ENCODE measurements at places on chromosomes 16 and 17. TPM values are rescaled to one million over a fixed set of nuclear protein-coding genes. Genes with fewer than 3 reads are reported as not detected.

The PSME3IP1 gene
- total RNA-seq: 70.5 TPM

- H3K4me3 ChIP-seq: no peak overlapping the region
- no peak for DNase-seq
- H3K4me1 ChIP-seq: peaks cover 47% of the 10 kb centered on the region
- H3K27me3 ChIP-seq: no peaks in the 10 kb centered on the region
Measured at GRCh38 chr17:81324851-81325713, 30.0 kb upstream of the SLC38A10 start.

GRCh38 chr16:12142157-12142556 lies 165.6 kb downstream of the SNX29 start:
- H3K36me3 ChIP-seq: no peaks in the 10 kb centered on the region
- H3K27me3 ChIP-seq: no peaks in the 10 kb centered on the region
- H3K27ac ChIP-seq: no peak overlapping the region
- DNase-seq: no peak
- H3K4me1 ChIP-seq: no peaks in the 10 kb centered on the region
- no peak overlapping the region for H3K4me3 ChIP-seq

DNA sequence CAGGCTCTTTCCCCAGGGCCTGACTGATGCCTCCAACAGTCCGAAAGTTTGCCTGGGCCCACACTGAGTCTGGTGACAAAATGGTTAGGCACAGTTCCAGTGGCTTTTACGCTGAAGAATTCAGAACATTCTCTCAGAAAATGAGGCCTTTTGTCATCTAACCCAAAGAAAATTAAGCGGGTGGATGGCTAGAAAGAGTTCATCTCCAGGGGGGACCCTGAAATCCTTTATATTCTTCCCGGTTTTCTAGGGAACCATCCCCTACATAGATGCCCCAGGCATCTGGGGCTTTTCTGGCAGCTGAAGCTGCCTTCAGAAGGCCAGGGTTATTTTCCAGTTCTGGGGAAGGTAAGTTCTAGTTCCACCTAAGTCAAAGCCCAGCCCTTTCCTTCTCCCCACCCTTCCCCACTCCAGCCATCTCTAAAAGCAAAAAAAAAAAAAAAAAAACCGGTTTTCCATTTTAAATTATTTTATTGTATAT lies 2.2 kb downstream of the RASD1 start:
- no peak overlapping the region for H3K4me3 ChIP-seq
- H3K27me3 ChIP-seq: no peaks in the 10 kb centered on the region
- no peak for DNase-seq
- peaks cover 34% of the 10 kb centered on the region for H3K4me1 ChIP-seq
- no peaks in the 10 kb centered on the region for H3K36me3 ChIP-seq

DNA sequence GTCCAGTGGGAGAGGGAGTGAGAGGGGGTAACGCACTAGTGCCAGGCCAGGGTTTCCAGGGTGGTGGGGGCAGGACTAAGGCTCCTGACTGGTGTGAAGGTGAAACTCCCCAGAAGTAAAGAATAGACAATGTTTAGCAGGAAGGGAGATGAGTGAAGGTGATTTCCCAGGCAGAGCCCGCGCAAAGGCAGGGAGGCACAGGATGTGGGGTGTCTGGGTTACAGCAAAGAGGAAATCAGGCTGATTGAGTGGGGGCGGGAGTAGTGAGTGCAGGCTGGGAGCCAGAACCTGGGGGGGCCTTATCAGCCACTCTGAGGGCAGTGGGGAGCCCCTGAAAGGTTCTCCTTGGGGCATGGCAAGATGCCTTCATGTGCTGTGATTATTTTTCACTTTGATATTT lies 167.5 kb downstream of the UTP18 start:
- H3K4me1 ChIP-seq: no peaks in the 10 kb centered on the region
- no peak for DNase-seq
- no peaks in the 10 kb centered on the region for H3K36me3 ChIP-seq
- H3K27me3 ChIP-seq: no peaks in the 10 kb centered on the region
- H3K27ac ChIP-seq: no peak overlapping the region
- H3K4me3 ChIP-seq: no peak overlapping the region

DNA sequence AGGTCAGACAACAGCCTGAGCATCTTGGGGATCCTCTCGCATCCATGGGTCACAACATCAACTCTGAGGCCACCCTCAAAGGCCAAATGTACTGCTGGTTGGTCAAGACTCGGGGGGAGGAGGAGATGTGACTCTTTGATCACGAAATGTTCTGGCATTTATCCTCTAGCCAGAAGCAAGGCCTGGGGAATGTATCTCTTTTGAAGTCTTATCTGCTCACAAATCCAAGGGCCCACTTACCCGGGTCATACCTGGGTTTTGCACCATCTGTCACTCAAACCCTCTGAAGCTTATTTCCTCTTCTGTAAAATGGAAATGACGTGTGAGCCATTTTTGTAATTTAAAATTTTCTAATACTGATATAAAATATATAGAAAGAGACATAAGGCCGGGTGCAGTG lies 13.2 kb downstream of the CA7 start:
- no peaks in the 10 kb centered on the region for H3K4me1 ChIP-seq
- H3K27ac ChIP-seq: no peak overlapping the region
- H3K36me3 ChIP-seq: no peaks in the 10 kb centered on the region
- H3K27me3 ChIP-seq: no peaks in the 10 kb centered on the region
- no peak for DNase-seq

DNA sequence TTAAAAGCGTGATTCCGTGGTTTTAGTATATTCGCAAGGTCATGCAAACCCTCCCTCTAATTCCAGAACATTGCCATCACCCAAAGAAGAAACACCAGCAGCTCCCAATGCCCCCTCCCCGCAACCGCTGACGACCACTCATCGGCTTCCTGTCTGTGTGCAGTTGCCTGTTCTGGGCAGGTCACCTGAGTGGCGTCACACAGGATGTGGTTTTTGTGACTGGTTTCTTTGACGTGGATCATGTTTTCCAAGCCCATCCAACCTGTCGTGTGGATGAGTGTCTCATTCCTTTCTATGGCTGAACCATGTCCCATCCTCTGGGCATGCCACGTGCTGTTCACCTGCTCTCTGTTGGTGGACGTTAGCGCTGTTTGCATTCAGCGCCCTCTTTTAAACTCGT lies 8.2 kb upstream of the ATP2C2 start:
- no peak for DNase-seq
- no peaks in the 10 kb centered on the region for H3K36me3 ChIP-seq
- H3K4me1 ChIP-seq: peaks cover 9% of the 10 kb centered on the region
- no peaks in the 10 kb centered on the region for H3K27me3 ChIP-seq
- no peak overlapping the region for H3K4me3 ChIP-seq

The TTLL6 gene
- total RNA-seq: 0.49 TPM

The TP53TG3F gene
- total RNA-seq: not detected

The CCL2 gene
- total RNA-seq: 15.2 TPM

GRCh38 chr17:74241847-74242246 lies 28.5 kb downstream of the TTYH2 start:
- no peaks in the 10 kb centered on the region for H3K36me3 ChIP-seq
- no peak for DNase-seq
- no peaks in the 10 kb centered on the region for H3K27me3 ChIP-seq
- H3K4me3 ChIP-seq: no peak overlapping the region
- no peaks in the 10 kb centered on the region for H3K4me1 ChIP-seq
- no peak overlapping the region for H3K27ac ChIP-seq

The MSRB1 gene
- total RNA-seq: 53.0 TPM

The CLEC19A gene
- total RNA-seq: not detected

The ACSM2A gene
- total RNA-seq: not detected

- peaks cover 19% of the 10 kb centered on the region for H3K4me1 ChIP-seq
- H3K27me3 ChIP-seq: no peaks in the 10 kb centered on the region
- no peak for DNase-seq
- no peak overlapping the region for H3K4me3 ChIP-seq
- H3K27ac ChIP-seq: peak overlapping the region; percentile 27
Measured at GRCh38 chr17:17886226-17886625, 49.4 kb upstream of the SREBF1 start.

DNA sequence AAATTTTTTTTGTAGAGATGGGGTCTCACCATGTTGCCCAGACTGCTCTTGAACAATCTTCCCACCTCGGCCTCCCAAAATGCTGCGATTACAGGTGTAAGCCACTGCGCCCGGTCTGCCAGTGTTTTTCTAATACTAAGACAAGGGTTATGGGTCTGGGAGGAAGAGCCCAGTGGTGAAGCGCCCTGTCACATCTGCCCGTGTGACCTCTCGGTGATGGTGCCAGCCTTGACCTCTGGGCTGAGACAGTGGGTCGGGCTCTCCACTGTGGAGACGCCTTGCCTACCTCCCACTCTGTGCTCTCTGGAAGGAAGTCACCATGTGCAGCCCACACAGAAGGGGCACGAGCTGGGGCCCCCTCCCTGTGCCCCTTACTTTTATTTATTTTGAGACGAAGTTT lies 5.1 kb upstream of the BAIAP2 start:
- no peak overlapping the region for H3K4me3 ChIP-seq
- no peak overlapping the region for H3K27ac ChIP-seq
- peaks cover 36% of the 10 kb centered on the region for H3K4me1 ChIP-seq
- peaks cover 4% of the 10 kb centered on the region for H3K36me3 ChIP-seq
- H3K27me3 ChIP-seq: peaks cover 4% of the 10 kb centered on the region

DNA sequence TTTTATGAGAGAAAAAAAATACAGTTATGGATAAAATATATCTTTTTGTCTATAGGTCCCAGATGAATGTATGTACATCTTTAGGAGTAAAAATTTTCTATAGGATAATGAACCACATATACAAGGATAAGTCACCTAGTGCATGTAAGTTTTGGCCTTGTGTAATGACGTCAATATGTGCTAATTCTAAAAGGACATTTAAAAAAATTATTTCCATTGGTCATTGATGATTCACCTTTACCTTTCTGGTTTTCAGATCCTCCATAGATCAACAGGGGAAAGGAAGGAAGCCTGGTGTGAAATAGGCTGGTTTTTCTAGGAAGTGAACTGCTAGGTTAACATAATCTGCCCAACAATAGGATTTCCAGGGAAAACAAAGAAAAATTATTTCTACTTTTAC lies 684.3 kb upstream of the SOX9 start:
- no peak overlapping the region for H3K4me3 ChIP-seq
- no peaks in the 10 kb centered on the region for H3K36me3 ChIP-seq
- no peak overlapping the region for H3K27ac ChIP-seq
- H3K4me1 ChIP-seq: no peaks in the 10 kb centered on the region
- no peak for DNase-seq

GRCh38 chr17:64315032-64315490 lies 52.0 kb upstream of the TEX2 start:
- peak; percentile 95 for DNase-seq
- H3K36me3 ChIP-seq: no peaks in the 10 kb centered on the region
- H3K4me1 ChIP-seq: peaks cover 10% of the 10 kb centered on the region

The TBC1D28 gene
- total RNA-seq: not detected

The EIF1 gene
- 204 TPM for total RNA-seq

DNA sequence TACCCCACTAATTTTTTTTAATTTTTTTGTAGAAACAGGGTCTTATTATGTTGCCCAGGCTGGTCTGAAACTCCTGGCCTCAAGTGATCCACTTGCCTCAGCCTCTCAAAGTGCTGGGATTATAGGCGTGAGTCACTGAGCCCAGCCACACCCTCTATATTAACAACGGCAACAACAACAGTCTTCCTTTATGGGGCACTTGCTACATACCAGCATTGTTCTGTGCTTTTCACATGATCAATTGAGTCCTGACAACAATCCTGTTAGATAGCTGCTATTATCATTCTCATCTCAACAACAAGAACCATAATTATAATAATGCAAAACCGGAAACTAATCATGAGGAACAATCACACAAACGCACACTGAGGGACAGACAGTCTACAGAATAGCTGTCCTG lies 12.6 kb upstream of the ARL5C start:
- no peak overlapping the region for H3K4me3 ChIP-seq
- DNase-seq: no peak
- H3K27ac ChIP-seq: peak overlapping the region; percentile 33
- H3K36me3 ChIP-seq: no peaks in the 10 kb centered on the region
- H3K4me1 ChIP-seq: no peaks in the 10 kb centered on the region
- H3K27me3 ChIP-seq: no peaks in the 10 kb centered on the region

- DNase-seq: no peak
- H3K27ac ChIP-seq: peak overlapping the region; percentile 67
- H3K4me1 ChIP-seq: peaks cover 70% of the 10 kb centered on the region
- no peaks in the 10 kb centered on the region for H3K27me3 ChIP-seq
- H3K4me3 ChIP-seq: peak overlapping the region; percentile 1
- H3K36me3 ChIP-seq: no peaks in the 10 kb centered on the region
Measured at GRCh38 chr16:53080345-53081031, 25.7 kb downstream of the CHD9 start.

DNA sequence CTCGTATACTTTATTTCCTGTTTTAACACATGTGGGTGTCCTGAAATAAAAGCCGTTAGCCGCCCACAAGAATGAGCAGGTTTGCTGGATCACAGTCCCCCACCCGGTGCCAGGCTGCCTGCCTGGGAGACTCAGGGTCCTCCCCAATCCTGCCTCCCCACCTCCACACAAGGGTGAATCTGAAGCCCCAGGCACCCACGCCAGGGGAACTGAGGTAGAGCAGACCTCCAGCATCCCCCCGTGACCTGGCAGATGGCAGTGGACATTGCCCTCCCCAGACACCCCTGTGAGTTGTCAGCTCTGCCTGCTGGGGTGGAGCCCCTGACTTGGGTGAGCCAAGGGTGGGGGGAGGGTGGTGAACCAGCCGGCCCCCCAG lies 114.8 kb downstream of the METRNL start:
- DNase-seq: no peak
- H3K4me1 ChIP-seq: peaks cover 78% of the 10 kb centered on the region
- peak overlapping the region; percentile 93 for H3K27ac ChIP-seq
- H3K36me3 ChIP-seq: no peaks in the 10 kb centered on the region
- H3K27me3 ChIP-seq: no peaks in the 10 kb centered on the region

DNA sequence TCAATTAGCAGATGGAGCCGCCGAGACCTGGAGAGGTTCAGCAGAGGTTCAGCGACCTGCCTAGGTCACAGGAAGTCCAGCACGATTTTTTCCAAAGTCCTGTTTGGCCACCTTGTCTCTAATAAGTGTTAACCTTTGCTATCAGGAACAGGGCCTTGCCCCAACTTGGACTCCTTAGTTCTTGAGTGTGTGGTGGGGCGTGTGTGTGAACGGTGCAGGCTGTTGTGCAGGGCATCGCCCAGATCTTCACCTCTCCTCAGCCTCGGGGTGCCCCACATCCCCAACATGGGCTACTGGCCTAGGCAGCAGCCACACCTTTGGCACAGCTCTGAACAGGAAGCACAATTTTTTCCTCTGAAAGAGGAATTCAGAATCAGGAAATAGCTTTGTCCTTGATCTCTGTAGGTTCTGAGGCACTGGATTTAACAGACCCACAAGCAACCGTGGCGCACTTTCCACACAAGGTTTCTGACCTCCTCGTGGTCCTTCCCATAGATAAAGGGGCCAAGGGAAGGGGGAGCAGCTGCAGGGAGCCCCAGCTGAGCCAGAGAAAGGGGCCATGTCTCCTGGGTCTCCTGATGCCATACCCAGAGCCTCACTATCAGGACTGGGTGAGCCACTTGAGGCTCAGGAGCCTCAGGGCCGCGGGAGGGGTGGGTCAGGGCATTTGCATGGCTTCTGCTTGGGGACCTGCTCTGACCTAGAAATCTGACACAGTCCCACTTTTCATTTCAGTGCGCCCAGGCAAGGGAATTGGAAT lies 10.4 kb downstream of the MPRIP start:
- no peaks in the 10 kb centered on the region for H3K27me3 ChIP-seq

The IFI35 gene
- total RNA-seq: 15.2 TPM

The SLC16A6 gene
- 2.7 TPM for total RNA-seq

The PLLP gene
- total RNA-seq: 44.0 TPM

- no peak for DNase-seq
- no peak overlapping the region for H3K27ac ChIP-seq
- H3K4me3 ChIP-seq: no peak overlapping the region
Measured at GRCh38 chr16:25189305-25189704, 27.4 kb upstream of the AQP8 start.

- no peaks in the 10 kb centered on the region for H3K27me3 ChIP-seq
- H3K27ac ChIP-seq: no peak overlapping the region
- no peak for DNase-seq
- H3K4me3 ChIP-seq: no peak overlapping the region
- H3K4me1 ChIP-seq: no peaks in the 10 kb centered on the region
Measured at GRCh38 chr17:69749911-69750310, 325.1 kb upstream of the KCNJ16 start.
